ENCODE measurements at places on chromosomes 3 and 15.

GRCh38 chr3:119322021-119322834 lies 28.0 kb downstream of the ARHGAP31 start:
- DNase-seq = no peak

- DNase-seq = no peak
Measured at GRCh38 chr3:117252208-117252607, 542.6 kb downstream of the TUSC7 start.

DNA sequence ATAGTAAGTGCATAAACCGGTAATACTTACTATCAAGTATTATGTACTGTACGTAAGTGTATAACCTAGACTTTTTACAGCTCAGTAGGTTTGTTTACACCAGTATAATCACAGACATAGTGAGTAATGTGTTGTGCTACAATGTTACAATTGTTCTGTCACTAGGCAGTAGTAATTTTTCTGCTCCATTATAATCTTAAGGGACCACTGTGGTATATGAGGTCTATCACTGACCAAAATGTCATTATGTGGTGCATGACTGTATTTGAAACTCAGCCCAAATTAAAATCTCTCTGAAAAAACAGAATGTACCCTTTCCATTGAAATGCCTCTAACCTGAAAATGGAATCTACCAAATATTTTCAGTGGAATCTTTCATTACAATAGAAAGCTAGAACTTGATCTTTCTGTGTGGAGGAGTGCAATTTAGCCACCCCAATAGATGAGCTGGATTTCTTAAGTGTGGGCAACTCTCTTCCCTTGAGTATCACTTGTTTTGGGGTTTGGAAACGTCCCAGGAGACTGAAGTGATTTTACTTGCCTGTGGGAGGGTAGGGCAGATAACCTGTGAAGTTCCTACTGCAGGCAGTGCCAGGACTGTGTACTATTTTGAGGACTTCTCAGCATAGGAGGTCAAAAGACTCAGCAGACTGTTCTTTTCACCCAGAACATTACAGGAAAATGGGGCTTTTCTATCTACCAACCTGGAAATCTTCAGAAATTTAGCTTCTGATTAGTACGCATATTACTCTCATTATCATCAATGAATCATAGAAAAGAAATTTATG lies 50.9 kb downstream of the FAM98B start:
- no peak for DNase-seq

DNA sequence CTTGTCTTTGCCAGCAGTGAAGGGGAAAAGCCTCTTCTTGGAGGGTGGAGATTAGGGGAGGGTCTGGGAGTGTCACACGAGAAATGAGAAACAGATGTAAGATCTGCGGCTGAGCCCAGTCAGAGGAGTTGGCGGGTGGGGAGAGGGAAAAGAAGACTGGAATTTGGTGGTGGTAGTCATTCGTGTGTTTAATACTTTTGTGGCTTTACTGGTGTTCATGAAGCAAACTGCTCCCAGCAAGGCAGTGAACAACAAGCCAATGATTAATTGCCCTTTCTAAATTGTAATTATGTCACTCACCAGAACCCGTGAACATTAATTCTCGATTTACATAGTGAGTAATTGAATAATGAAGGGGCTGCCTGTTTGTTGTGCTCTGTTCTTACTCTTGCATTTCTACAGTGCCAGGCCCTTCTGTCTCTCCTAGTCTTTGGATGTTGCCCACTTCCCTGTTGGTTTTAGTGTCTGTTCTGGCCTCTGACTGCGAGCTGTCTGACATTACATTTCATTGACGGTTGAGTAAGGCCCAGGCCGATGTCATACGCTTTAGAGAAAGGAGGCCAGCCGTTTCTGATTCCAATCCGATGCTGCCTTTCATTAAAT lies 78.0 kb downstream of the CHCHD6 start:
- DNase-seq = no peak

DNA sequence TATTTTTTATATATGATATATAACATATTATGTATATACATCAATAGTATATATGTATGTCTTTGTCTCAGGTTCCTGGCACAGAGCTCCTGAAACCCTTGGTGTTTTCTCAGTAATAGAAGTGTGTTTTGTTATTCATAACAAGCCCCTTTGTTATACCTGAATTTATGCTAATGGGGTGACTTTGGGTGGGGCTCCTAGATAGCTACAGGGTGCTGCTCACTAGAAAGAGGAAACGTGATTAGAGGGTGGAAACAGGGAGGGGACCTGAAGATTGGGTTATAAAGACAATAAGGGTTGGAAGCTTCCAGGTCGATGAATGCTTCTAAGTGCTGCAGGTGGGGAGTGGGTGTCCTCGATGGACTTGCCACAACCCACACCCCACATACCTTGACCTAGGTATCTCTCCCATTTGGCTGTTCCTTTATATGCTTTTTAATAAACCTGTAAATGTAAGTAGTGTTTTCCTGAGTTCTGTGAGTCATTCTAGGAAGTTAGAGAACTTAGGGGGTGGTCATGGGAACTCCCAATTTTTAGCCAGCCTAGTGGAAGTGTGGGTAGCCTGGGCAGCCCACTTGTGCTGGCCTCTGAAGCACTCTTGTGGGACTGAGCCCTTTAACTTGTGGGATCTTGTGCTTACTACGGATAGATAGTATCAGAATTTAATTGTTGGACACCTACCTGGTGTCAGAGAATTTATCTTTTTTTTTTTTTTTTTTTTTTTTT lies 36.9 kb upstream of the C15orf39 start:
- no peak for DNase-seq

DNA sequence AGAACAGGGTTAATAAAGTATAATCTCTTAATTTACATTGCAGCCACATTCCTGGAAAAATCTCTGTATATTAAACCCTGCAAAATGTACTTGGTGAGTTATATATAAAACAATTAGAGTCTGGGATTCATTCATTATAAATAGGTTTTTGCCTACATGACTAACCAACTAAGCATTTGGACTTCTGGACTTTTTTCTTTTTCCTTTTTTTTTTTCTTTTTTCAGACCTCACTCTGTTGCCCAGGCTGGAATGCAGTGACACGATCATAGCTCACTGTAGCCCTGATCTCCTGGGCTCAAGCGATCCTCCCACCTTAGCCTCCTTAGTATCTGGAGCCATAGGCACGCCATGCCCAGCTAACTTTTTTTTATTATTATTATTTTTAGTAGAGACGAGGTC lies 4.5 kb downstream of the DNAJC13 start:
- no peak for DNase-seq

GRCh38 chr3:189862385-189862998 lies 231.3 kb downstream of the TP63 start:
- no peak for DNase-seq

DNA sequence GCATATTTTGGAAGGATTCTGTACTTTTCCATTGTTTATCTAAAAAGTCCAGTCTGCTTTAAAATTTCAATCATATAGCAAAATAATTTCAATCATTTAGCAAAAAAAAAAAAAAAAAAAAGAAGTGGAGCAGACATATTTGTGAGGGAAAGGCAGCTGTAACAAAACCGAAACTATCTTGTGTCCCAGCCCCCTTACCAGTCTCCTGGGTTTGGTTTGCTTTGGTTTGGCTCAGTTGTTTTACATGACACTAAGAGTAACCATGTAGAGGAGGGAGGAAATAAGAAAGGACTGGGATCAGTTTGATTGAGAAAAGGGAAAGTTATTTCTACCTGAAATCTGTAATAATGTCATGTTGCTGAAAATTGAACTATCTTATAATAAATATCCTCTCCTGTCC lies 158.8 kb upstream of the GADL1 start:
- no peak for DNase-seq

GRCh38 chr3:51389423-51390183 lies 1.5 kb upstream of the RBM15B start:
- peak; percentile 34 for DNase-seq

DNA sequence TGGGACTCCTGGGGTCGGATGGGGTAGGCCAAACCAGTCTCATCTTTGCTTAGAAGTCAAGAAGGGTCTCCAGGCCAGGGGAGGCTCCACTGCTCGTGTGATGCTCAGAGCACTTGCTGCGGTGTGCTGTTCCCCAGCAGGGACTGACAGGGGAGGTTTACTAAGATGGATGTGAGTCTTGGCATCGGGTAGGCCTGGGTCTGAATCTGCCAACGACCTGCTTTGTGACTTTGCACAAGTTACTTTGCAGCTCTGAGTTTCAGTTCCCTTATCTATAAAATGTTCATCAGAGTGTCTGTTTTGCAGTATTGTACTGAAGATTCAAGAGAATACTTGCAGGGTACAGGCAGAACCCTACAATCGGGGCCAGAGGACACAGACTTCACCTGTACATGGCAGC lies 17.3 kb upstream of the CDCP1 start:
- DNase-seq = no peak

- DNase-seq = no peak
Measured at GRCh38 chr3:156334841-156335545, 214.6 kb downstream of the KCNAB1 start.

GRCh38 chr3:17626395-17626794 lies 116.0 kb downstream of the TBC1D5 start:
- DNase-seq = no peak

DNA sequence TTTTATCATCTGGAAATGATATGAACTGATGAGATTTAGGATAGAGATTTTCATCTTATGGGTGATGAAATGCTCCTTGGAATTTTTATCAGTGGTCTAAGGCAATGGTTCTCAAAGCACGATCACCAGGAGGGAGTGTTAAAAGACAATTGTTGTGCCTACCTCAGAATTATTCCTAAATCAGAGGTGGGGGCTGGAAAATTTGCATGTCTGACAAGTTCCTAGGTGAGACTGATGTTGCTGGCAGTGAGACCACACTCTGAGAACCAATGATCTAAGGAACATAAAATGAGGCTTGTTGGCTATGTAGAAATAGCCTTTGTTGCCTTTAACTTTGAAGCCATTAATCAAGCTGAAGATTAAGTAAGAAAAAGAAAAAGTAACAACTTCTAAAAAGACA lies 416.6 kb upstream of the AZI2 start:
- DNase-seq = no peak

- no peak for DNase-seq
Measured at GRCh38 chr3:195253923-195254432, 17.0 kb downstream of the XXYLT1 start.

- DNase-seq = no peak
Measured at GRCh38 chr3:181696626-181697230, 15.0 kb upstream of the SOX2 start.

- DNase-seq = no peak
Measured at GRCh38 chr3:152365766-152366593, 97.3 kb downstream of the MBNL1 start.

- no peak for DNase-seq
Measured at GRCh38 chr3:119330858-119331257, 36.7 kb downstream of the ARHGAP31 start.

DNA sequence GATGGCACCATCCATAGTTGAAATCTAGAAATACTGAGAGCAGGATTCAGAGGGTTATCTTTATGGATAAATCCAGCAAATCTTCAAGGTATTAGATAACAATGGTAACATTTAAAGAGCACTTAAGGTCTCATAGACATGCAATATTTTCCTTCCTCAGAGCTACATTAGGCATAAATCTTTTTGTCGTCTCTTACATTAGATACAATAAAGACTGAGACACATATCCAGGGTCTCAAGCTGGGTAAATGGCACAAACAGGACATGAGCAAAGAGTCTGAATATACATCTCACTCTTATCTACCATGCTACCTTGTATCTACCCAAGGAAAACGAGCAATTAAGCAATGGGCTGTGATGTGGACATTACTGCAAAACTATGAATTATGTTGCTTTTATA lies 927.3 kb upstream of the EPHA6 start:
- no peak for DNase-seq

DNA sequence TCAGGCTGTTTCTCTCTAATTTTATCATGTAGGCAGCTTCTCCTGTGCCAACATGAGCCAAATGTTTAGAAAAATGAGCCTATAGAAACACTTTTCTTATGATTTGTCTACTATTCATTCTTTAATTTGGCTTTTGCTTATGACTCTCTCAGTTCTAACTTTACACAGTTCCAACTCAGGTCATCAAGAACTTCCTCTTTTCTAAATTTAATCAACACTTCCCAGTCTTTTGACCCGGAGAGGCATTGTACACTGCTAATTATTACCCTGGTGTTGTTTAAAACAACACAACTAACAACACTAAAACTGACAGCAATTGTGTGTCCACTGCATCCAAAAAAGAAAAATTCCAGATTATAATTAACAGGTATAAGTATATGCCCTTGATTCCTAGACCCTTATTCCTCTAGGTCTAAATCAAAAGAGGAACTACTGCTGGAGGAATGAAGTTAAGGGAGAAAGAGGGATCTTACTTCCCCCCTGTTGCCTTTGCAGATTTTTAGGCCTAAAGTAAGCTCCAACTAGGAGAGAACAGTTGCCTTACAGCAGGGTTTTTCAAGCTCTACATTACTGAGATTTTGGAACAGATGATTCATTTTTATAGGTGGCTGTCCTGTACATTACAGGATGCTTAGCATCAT lies 332.2 kb upstream of the GOLIM4 start:
- no peak for DNase-seq

DNA sequence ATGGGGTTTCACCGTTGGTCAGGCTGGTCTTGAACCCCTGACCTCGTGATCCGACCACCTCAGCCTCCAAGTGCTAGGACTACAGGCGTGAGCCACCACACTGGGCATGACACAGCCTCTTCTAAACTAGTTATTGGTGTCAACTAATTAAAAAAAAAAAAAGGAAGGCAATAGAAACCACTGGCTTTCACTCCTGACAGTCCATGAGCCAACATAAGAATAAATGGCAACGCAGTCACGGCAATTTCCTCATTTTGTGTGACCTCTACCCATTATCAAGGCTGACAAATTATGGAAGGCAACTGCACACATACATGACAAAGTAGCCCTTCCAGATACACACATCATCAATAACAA lies 5.9 kb downstream of the ARHGEF3 start:
- DNase-seq = no peak

DNA sequence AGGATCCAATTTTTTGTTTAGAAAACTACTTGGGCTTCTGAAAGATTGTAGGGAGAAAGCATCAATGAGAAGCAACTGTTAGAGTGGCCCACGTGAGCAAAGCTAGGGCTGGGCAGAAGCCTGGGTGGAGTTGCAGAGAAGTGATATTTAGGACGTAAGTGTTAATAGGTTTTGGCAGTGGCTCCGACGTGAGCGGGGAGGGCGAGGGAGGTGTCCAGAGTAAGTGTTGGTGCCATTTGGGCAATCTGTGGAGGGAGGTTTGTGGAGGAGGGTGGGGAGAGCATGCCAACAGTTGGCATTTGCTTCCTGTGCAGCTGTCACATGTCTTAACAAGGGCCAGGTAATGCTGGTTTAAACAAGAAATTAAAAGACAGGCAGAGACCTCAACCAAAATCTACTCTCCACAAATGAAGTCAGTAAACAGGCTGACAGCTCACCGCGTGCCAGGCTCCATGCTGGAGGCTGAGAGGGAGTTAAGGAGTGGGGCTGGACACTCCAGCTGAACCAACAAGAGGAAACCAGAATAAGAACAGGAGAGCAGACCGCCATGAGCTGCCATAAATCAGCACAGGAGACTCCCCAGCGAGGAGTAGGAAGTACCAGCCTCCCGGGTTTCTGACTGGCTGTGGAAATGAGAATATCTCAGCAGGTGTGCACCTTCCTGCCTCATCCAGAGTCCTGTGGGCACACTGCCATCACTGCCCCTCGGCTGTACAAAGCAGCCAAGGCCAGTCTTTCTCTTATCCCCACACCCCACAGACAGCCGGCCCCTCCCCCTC lies 232.6 kb downstream of the ABHD5 start:
- peak; percentile 59 for DNase-seq

Data from cerebellum (tissue), 4 donors.